ENCODE measurements at places on chromosomes 6 and 20. TPM values are rescaled to one million over a fixed set of nuclear protein-coding genes. Genes with fewer than 3 reads are reported as not detected.

Gene FAM162B
- total RNA-seq = not detected

Gene IL17F
- total RNA-seq = not detected

Gene FRS3
- 3.4 TPM for total RNA-seq

Gene LRRC1
- total RNA-seq = 5.6 TPM

Gene PPP1R10
- total RNA-seq = 23.9 TPM

Gene HLA-DOB
- total RNA-seq = not detected

GRCh38 chr6:119231394-119231793 lies 118.2 kb downstream of the MAN1A1 start:
- no peak overlapping the region for H3K4me3 ChIP-seq
- H3K27me3 ChIP-seq = no peaks in the 10 kb centered on the region
- H3K27ac ChIP-seq = no peak overlapping the region
- no peaks in the 10 kb centered on the region for H3K36me3 ChIP-seq

GRCh38 chr6:166959911-166960608 lies 3.7 kb upstream of the RNASET2 start:
- no peak overlapping the region for H3K27ac ChIP-seq
- no peak for DNase-seq
- no peaks in the 10 kb centered on the region for H3K4me1 ChIP-seq
- no peaks in the 10 kb centered on the region for H3K36me3 ChIP-seq
- H3K4me3 ChIP-seq = no peak overlapping the region

DNA sequence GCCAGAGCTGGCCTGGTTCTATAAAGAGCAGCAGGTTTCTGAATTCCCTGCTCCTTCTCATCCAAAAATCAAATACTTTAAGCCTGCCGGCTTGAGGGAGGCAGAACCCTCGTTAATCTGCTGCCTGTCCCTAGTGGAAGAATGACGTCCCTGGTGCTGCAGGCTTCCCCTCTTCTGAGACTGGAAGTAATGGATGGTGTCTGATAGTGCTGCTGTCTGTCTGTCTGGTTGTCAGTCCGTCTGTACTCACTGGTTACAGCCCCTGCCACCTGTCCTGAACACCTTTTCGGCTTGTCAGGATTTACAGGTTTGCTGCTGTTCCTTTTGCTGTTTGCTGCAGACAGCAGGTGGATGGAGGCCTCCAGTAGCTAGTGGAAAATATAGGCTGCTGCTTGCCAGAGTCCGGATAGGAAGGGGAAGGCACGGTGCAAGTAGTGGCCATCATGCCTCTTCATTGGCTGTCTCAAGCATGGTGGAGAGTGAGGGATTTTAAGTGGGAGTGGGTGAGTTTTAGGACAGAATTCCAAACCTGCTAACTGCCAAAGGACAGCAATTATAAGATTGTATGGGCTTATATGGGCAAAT lies 2.5 kb downstream of the RIMS1 start:
- no peak overlapping the region for H3K4me3 ChIP-seq
- no peaks in the 10 kb centered on the region for H3K4me1 ChIP-seq
- H3K27me3 ChIP-seq = no peaks in the 10 kb centered on the region
- no peak for DNase-seq
- H3K27ac ChIP-seq = no peak overlapping the region
- H3K36me3 ChIP-seq = no peaks in the 10 kb centered on the region

DNA sequence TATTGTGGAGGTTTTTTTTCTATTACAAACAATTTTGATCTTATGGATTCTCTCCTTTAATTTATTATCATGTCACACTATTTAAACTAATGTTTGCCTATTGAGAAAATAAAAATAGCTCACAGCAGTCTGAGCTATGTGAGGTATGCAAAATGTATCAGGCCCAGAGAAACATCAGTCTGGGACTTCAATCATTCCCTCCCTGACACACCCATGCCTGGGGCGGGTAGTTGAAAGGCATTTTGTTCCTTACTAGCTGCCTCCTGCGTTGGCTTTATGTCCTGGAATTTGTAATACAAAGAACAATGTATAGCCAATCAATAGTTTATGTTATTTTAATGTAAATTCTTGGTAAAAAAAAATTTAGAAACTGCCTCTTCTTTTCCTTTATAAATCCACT lies 403.3 kb downstream of the EPM2A start:
- DNase-seq = no peak
- H3K4me1 ChIP-seq = no peaks in the 10 kb centered on the region
- H3K27me3 ChIP-seq = peaks cover 13% of the 10 kb centered on the region
- H3K4me3 ChIP-seq = no peak overlapping the region
- H3K27ac ChIP-seq = no peak overlapping the region

GRCh38 chr6:150667977-150668716 lies 68.5 kb downstream of the PLEKHG1 start:
- H3K4me3 ChIP-seq = no peak overlapping the region
- H3K4me1 ChIP-seq = 0 out of 2 replicates have a peak, but pooled peaks cover 12% of the 10 kb centered on the region
- H3K27ac ChIP-seq = no peak overlapping the region
- peak; percentile 79 for DNase-seq
- no peaks in the 10 kb centered on the region for H3K27me3 ChIP-seq
- no peaks in the 10 kb centered on the region for H3K36me3 ChIP-seq

DNA sequence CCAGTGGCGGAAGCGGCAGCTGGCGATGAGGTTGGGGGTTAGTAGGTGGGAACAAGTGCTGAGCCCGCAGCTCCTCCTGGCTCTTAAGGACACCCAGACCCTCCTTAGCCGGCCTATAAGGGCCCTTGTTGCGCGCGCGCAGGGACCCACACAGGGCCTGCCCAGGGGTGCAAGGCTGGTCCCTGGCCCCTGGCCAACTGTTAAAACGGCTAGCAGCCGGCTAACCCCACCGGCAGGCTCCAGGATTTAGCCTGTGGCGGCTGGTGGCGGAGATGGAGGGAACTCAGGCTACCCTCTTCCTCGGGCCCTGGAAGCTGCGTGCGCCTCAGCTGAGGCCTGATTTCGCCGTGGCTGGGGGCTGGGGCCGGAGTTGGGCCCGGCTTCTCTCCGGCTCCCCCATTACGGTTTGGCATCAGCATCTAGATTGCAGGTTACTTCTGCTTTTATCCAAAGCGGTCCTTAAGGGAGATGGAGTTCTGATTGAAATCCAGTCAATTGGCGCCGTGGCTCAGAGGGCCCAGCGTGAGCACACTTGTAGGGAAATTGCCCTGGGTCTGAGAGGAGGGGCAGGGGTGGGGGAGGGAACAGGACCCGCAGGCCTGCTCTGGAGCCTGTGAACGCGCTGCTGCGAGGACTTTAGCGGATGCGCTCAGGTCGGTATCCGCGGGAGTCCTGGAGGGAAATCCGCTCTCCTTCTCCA lies 36.9 kb upstream of the CCDC167 start:
- DNase-seq = no peak
- peaks cover 61% of the 10 kb centered on the region for H3K27me3 ChIP-seq
- no peaks in the 10 kb centered on the region for H3K4me1 ChIP-seq

GRCh38 chr20:20520776-20521175 lies 152.9 kb downstream of the INSM1 start:
- no peaks in the 10 kb centered on the region for H3K36me3 ChIP-seq
- no peak overlapping the region for H3K4me3 ChIP-seq
- H3K27me3 ChIP-seq = no peaks in the 10 kb centered on the region
- H3K27ac ChIP-seq = peak overlapping the region; percentile 21
- peaks cover 10% of the 10 kb centered on the region for H3K4me1 ChIP-seq

- DNase-seq = peak; percentile 21
- no peaks in the 10 kb centered on the region for H3K4me1 ChIP-seq
- H3K36me3 ChIP-seq = no peaks in the 10 kb centered on the region
- no peak overlapping the region for H3K27ac ChIP-seq
- H3K27me3 ChIP-seq = peaks cover 18% of the 10 kb centered on the region
- no peak overlapping the region for H3K4me3 ChIP-seq
Observed at GRCh38 chr20:22999756-23000155, 35.4 kb upstream of the SSTR4 start.

GRCh38 chr20:10715035-10715434 lies 41.2 kb upstream of the JAG1 start:
- H3K27me3 ChIP-seq = no peaks in the 10 kb centered on the region
- peak; percentile 64 for DNase-seq
- H3K4me3 ChIP-seq = no peak overlapping the region

GRCh38 chr6:154648888-154649205 lies 84.4 kb upstream of the SCAF8 start:
- H3K27me3 ChIP-seq = peaks cover 8% of the 10 kb centered on the region
- no peak overlapping the region for H3K4me3 ChIP-seq
- no peak overlapping the region for H3K27ac ChIP-seq

- DNase-seq = peak; percentile 58
- H3K27me3 ChIP-seq = no peaks in the 10 kb centered on the region
- H3K27ac ChIP-seq = peak overlapping the region; percentile 93
- peak overlapping the region; percentile 54 for H3K4me3 ChIP-seq
- peaks cover 41% of the 10 kb centered on the region for H3K4me1 ChIP-seq
- no peaks in the 10 kb centered on the region for H3K36me3 ChIP-seq
Observed at GRCh38 chr20:17835934-17836300, 132.7 kb downstream of the SNX5 start.

- no peaks in the 10 kb centered on the region for H3K36me3 ChIP-seq
- no peaks in the 10 kb centered on the region for H3K27me3 ChIP-seq
- peak; percentile 4 for DNase-seq
- H3K4me1 ChIP-seq = no peaks in the 10 kb centered on the region
- H3K27ac ChIP-seq = no peak overlapping the region
Observed at GRCh38 chr20:48098099-48098498, 312.8 kb upstream of the SULF2 start.

- DNase-seq = peak; percentile 86
- H3K4me1 ChIP-seq = peaks cover 47% of the 10 kb centered on the region
- no peaks in the 10 kb centered on the region for H3K27me3 ChIP-seq
- peaks cover 4% of the 10 kb centered on the region for H3K36me3 ChIP-seq
- H3K27ac ChIP-seq = peak overlapping the region; percentile 63
- peak overlapping the region; percentile 43 for H3K4me3 ChIP-seq
Observed at GRCh38 chr6:111658462-111659154, 52.9 kb upstream of the TRAF3IP2 start.

GRCh38 chr20:56343861-56344381 lies 14.9 kb upstream of the FAM210B start:
- peaks cover 33% of the 10 kb centered on the region for H3K27me3 ChIP-seq
- H3K27ac ChIP-seq = no peak overlapping the region
- peak overlapping the region; percentile 61 for H3K4me3 ChIP-seq
- H3K4me1 ChIP-seq = no peaks in the 10 kb centered on the region
- DNase-seq = peak; percentile 75

DNA sequence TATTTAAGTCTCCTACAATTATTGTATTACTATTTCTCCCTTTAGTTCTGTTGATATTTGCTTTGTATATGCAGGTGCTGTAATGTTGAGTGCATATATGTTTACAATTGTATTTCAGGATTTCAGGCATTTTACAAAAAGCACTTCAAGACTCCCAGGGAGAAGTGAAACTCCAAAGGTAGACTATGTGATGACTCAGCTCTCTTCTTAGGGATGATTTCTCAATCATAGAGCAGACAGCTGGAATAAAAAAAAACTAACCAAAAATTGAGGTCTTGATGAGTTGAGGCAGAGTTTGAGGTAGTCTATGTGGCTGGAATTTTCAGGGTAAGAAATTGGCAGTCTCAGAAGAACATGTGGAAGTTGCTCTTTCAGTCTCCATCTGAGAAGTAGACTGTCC lies 786.1 kb downstream of the TFAP2A start:
- 0 out of 2 replicates have a peak, but pooled peaks cover 6% of the 10 kb centered on the region for H3K36me3 ChIP-seq
- H3K27ac ChIP-seq = no peak overlapping the region
- peak; percentile 34 for DNase-seq
- H3K4me3 ChIP-seq = no peak overlapping the region
- peaks cover 5% of the 10 kb centered on the region for H3K4me1 ChIP-seq
- no peaks in the 10 kb centered on the region for H3K27me3 ChIP-seq

GRCh38 chr6:159151266-159151855 lies 17.8 kb upstream of the FNDC1 start:
- no peak overlapping the region for H3K27ac ChIP-seq
- H3K4me1 ChIP-seq = 0 out of 2 replicates have a peak, but pooled peaks cover 11% of the 10 kb centered on the region
- H3K27me3 ChIP-seq = peaks cover 14% of the 10 kb centered on the region
- peak; percentile 76 for DNase-seq

GRCh38 chr20:16576219-16576618 lies 3.0 kb upstream of the KIF16B start:
- DNase-seq = no peak
- no peaks in the 10 kb centered on the region for H3K36me3 ChIP-seq
- H3K27me3 ChIP-seq = no peaks in the 10 kb centered on the region
- H3K4me3 ChIP-seq = no peak overlapping the region

DNA sequence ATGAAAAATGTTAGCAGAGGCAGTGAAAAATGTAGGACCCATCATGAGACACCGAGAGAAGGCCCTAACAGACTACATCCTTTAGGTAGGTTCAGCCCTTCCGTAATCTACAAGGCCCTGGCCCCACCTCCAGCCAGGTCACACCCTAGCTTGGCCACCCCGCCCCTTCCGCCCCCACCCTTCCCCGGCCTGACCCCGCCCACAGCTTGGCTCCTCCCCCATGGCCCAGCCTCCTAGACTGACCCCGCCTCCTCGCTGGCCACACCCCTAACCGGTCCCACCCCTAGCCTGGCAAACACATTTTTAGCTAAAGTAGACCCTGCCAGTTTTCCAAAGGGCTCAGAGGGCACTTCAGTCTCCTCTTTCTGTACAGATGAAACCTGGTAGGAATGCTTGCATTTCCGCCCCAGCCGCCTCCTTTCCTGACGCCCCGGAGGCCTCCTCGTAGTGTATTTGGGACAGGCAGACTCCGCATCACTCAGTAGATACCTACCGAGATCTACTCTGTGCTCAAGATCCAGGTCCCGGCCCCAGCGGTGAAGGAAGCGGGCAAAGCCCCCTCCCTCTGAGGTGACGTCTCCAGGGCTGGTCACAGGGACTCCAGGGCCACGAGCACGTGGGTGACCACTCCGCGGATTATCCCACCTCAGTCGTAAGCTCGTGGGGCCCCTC lies 443.5 kb downstream of the PREX1 start:
- H3K27me3 ChIP-seq = no peaks in the 10 kb centered on the region
- H3K4me1 ChIP-seq = no peaks in the 10 kb centered on the region
- no peak overlapping the region for H3K27ac ChIP-seq
- peak; percentile 10 for DNase-seq
- no peaks in the 10 kb centered on the region for H3K36me3 ChIP-seq
